ENCODE measurements at places on chromosomes 5 and 9.

- DNase-seq = no peak
These were observed 70.4 kb downstream of the SPRY4 start for GRCh38 chr5:142254431-142254830.

GRCh38 chr9:224026-224425 lies 9.4 kb downstream of the DOCK8 start:
- DNase-seq = no peak

DNA sequence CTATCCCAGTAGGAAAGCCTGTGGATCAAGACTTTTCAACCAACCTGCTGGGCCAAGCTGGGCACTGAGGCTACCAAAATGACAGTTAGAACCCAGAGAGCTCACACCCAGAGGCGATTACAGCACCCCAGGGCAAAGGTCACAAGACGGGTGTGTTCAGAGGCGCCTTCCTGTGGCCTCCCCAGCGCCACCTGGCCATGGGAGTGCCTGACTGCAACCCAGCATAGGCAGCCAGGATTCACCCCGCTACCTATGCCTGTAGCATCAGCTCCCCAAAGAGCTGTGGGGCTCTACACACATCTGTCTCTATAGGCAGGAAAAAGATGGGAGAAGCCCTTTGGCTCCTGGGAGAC lies 33.5 kb downstream of the PDGFRB start:
- DNase-seq = peak; percentile 49

DNA sequence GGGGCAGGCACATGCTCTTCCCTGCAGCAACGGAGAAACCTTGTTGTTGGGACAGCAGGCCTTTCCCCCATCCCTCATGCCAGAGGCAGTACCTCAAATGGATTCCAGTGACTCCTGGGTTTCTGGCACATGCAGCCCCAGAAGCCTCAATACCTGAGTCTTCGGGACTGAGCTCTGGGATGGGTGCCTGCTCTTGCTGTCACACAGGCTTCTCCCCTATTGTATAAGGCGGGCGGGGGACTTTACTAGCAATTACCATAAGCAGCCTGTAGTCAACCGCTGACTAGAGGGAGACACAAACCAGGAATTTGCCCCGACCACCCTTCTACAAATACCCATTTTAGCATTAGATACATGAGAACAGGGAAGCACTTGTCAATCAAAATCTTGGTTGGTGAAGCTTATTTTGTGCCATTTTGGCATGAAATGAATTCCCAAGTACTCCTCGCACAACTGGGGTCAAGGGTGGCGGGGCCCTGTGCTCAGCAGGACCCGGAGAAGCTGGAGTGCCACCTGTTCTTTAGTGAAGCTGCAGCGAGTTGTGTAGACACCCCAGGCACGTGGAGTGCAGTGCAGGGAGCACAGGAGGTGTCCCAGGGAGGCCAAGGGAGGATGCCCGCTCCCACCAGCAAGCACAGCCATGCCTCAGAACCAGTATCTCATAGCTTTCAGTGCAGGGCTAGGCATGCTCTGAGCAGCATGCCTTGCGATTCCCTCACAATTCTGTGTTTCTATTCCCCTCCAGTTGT lies 21.2 kb downstream of the S1PR3 start:
- DNase-seq = no peak

- no peak for DNase-seq
These were observed at the start of gene C5orf58 for GRCh38 chr5:170232786-170233185. Gene C5orf58 (plus strand): TSS chr5:170232985. CDS start chr5:170234977, 1,992 bp downstream.

DNA sequence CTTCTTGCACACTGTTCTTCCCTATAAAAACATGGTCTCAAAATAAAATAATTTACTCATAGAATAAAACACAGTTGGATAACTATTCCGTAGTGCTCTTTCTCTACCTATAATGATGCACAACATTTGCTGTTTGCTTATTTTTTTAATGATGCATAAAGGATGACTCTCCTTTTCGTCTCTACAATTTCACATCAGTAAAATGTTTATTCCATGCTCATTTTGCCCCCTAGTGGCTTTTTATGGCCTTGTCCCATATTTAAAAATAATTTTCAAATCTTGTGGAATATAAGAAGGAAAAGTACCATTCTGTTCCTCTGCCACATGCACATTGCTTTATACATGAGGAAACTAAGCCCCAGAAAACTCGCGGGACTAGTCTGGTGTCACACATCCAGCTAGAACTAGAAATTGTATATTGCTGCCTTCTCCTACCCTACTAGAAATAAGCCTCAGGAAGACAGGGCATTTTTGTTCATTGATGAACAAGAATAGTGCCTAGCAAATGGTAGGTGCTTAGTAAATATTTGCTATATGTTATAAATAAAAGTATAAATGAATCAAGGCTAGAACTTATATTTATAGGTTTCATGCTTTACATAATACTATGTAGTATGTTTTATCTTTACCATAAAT lies 12.7 kb downstream of the KCTD16 start:
- DNase-seq = no peak

GRCh38 chr5:69170495-69170894 lies 3.5 kb downstream of the CCNB1 start:
- no peak for DNase-seq

DNA sequence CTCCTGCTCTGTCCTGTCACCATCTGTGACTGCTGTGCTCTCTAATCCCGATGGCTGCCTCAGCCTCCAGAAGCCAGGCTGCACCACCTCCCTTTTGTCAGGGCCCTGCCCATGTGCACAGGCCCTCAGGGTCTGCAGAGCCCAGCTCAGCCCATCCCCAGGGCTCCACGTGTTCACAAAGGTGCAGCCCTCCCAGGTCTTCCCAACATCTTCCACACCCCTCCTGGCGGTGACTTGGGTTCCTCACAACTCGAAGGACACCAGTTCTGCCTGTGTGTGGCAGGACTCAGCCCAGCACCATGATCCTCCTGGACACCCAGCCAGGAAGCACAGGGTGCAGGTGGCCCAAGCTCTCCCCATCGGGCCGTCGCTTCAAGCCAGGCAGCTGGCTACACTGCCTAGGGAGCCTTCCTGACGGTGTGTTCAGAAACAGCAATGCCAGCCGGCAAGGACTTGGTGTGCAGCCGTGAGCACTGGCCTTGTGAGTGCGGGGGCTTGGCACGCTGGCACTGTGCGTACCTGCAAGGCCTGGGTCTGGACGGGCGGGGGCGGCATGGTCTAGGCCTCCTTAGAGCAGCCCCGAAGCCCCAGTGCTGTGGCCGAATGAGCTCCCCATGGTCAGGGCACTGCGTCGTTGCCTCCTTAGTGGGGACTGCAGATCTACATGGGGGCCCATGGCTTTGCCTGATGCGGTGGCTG lies 96.1 kb downstream of the MRPL36 start:
- no peak for DNase-seq

- no peak for DNase-seq
These were observed 53.2 kb upstream of the SMIM32 start for GRCh38 chr5:136246122-136246521.
